AML-193 (cell line): ENCODE measurements at places on chromosomes 16 and 17.

DNA sequence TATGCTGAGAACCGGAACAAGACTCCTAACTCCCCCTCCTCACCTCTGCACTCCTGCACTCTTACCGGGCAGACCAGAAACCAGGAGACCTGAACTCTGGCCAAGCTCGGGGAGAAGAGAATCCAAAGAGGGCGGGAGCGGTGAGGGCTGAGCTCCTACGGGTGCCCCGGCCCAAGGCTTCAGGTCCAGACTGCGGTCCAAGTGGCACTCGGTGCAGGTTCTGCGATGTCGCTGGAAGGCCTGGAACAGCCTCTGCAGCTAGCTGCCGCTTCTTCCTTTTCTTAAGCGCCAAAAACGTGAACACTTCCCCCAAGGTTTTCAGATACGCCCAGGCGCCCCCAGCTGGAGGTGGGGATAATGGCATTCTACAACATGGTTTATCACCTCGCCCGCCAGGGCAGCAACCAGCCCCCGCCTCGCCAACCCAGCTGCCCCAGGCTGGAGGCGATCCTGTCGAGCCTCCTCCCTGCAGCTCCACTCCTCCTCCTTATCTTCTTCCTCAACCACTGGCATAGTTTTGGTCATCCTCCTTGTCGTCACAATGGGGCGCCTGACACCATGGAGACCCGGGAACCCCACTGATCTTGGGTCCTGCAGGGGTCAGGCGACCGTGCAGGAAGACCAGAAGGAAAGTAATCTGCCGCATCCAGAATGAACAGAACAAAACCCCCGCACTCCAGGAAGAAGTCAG lies 1735.9 kb downstream of the TP53TG3F start:
- no peak for DNase-seq

GRCh38 chr17:36936455-36937000 lies 747 bp upstream of the LHX1 start:
- no peak for DNase-seq

DNA sequence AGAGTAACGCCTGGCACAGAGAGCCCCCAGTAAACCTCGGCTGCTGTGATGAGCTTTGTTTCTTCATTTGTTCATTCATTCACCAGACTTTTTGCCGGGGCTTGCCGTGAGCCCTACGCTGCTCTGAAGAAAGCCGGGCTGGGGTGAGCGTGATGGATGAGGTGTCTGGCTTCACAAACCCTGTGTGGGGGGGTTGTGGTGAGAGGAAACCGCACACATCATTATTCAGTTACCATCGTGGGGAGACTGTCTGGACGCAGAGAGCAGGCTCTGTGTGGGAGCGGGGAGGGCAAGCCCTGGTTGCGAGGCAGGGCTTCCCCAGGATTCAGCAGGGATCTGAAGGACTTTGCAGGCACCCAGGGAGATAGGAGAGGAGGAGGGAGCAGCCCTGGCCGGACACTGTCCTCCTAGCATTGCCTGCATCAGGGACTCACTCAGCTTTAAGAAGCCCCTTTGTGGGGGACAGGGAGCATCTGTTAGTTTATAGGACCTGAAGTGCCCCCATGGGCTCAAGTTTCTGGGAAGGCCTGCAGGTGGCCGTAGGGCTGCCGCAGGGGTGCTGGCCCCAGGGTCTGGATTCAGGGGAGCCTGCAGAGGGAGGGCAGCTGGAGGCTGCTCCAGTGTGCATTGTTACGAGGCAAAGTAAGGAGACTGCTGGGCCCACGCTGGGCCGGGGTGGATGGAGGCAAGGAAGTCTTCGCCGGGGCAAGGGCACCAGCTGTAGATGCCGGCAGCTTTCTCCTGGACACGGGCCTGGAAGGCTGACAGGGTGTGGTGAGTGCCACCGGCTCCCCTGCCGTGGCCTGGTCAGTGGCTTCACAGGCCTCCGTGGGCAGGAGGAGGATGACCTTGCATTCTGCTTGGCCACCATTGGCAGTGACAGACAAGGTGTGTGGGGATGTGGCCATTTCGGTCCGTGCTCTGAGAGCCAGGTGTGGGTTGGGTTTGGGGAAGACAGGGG lies 334.5 kb downstream of the SEC14L1 start:
- no peak for DNase-seq

DNA sequence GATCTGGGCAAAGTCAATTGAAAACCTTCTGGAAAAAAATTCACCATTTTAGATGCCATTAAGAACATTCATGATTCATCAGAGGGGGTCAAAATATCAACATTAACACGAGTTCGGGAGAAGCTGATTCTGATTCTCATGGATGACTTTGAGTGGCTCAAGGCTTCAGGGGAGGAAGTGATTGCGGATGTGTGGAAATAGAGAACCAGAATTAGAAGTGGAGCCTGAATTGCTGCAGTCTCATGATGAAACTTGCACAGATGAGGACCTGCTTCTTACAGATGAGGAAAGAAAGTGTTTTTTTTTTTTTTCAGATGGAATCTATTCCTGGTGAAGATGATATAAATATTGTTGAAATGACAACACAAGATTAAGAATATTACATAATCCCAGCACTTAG lies 12.9 kb downstream of the ITGAX start:
- peak; percentile 89 for DNase-seq

GRCh38 chr16:84453061-84453752 lies 51.3 kb downstream of the MEAK7 start:
- DNase-seq = no peak

DNA sequence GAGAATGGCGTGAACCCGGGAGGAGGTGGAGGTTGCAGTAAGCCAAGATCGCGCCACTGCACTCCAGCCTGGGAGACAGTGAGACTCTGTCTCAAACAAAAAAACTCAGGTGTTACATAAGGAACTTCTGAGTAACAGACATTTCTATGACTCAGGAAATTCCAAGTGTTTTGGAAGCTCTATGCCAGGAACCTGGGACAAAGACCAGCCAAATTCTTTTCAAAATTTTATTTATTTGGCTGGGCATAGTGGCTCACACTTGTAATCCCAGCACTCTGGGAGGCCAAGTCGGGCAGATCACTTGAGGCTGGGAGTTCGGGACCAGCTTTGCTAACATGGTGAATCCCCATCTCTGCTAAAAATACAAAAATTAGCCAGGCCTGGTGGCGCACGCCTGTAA lies 5.2 kb upstream of the SH2B1 start:
- no peak for DNase-seq
